ENCODE measurements at places on chromosomes 4 and X. TPM values are rescaled to one million over a fixed set of nuclear protein-coding genes. Genes with fewer than 3 reads are reported as not detected.

MAGEA10 gene
- total RNA-seq, result not detected

HSFX4 gene
- not detected for total RNA-seq

RPS6KA6 gene
- total RNA-seq, result not detected

CXXC4 gene
- total RNA-seq, result not detected

C4orf36 gene
- total RNA-seq, result not detected

YY2 gene
- total RNA-seq, result 1.4 TPM

SYP gene
- total RNA-seq, result 5.3 TPM

EREG gene
- total RNA-seq, result not detected

MCUB gene
- total RNA-seq, result 43.6 TPM

MMRN1 gene
- total RNA-seq, result not detected

MAOB gene
- total RNA-seq, result not detected

ARHGAP36 gene
- not detected for total RNA-seq

ADGRG2 gene
- not detected for total RNA-seq

Data from activated CD4-positive, alpha-beta T cell treated with anti-CD3 and anti-CD28 coated beads, Interleukin-2, amount 10 ng/mL, durations not matched to agents 24 days and 14 days (primary cell).